ENCODE measurements at places on chromosomes 2 and 18. TPM values are rescaled to one million over a fixed set of nuclear protein-coding genes. Genes with fewer than 3 reads are reported as not detected.

DNA sequence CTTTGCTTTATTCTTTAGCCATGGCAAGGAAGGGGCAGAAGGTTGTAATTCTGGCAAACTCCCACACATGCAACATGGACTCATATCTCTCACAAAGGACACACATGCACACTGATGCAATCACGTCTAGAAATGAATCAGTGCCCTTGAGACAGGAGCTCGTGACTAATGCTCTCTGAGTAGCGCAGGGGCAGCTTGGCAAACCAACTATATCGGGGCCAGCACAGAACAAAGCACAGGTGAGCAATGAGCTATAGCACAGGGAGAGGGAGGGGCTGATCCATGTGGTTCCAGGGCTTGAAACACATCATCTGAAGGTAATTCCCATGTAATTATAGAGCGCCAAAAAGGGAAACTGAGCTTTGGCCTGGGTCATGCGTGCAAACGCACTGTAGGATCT is 165.2 kb upstream of the KLF7 start:
- peak; percentile 70 for DNase-seq
- H3K36me3 ChIP-seq: no peaks in the 10 kb centered on the region

- peaks cover 5% of the 10 kb centered on the region for H3K4me1 ChIP-seq
- no peak for DNase-seq
- no peaks in the 10 kb centered on the region for H3K27me3 ChIP-seq
- H3K4me3 ChIP-seq: no peak overlapping the region
These were observed 354.2 kb downstream of the ZEB2 start for GRCh38 chr2:144165599-144166250.

- no peak overlapping the region for H3K4me3 ChIP-seq
- no peak for DNase-seq
- no peaks in the 10 kb centered on the region for H3K4me1 ChIP-seq
- peaks cover 60% of the 10 kb centered on the region for H3K27me3 ChIP-seq
- no peaks in the 10 kb centered on the region for H3K36me3 ChIP-seq
- no peak overlapping the region for H3K27ac ChIP-seq
These were observed 205.5 kb upstream of the MYT1L start for GRCh38 chr2:2536416-2537056.

DNA sequence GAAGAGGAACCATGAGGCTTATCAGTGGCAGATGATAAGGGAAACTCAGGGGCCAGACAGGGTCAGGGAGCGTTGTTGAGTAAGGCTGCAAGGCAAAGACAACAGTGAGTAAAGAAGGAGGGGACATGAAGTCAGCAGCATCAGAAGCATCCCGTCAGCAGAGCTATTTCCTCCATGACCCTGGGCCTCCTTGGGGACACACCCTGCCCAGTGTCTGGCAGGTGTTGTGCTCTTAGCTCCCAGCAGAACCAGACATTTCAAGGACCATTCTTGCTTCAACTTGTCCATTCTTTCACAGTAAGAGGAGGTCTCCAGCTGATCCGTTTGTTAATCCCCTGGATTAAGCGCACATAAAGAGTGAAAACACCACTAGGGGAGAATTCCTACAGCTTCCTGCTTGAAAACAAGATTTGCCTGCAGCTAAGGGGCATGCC is 88.7 kb upstream of the MEIS1 start:
- H3K27ac ChIP-seq: no peak overlapping the region
- no peak overlapping the region for H3K4me3 ChIP-seq
- no peaks in the 10 kb centered on the region for H3K27me3 ChIP-seq
- H3K4me1 ChIP-seq: no peaks in the 10 kb centered on the region
- H3K36me3 ChIP-seq: no peaks in the 10 kb centered on the region
- DNase-seq: no peak

DNA sequence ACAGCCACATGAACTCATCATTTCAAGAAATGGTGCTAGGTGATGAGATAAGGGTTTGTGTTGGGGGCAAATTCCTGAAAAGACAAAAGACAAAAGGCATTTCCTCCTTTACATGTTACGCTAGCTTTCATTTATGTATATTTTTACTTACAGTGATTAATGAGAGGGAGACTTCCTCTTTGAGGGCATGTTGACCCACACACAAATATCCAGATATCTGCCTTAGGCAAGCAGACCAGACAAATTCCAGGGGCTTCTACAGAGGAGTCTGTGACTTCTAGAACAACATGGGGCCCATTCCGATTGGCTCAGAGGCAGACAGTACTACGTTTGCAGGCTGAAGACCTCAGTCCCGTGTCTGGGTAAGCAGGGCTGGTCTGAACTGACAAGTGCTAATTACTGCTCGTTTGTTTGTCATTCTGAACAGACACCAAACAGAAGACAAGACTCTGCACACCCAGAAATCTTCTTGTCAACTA is 74.8 kb upstream of the ST6GAL2 start:
- H3K27ac ChIP-seq: no peak overlapping the region
- no peak for DNase-seq
- H3K4me3 ChIP-seq: no peak overlapping the region

GRCh38 chr2:194363295-194363694 is 1293.7 kb upstream of the SLC39A10 start:
- no peaks in the 10 kb centered on the region for H3K4me1 ChIP-seq
- no peak for DNase-seq
- no peak overlapping the region for H3K27ac ChIP-seq
- no peaks in the 10 kb centered on the region for H3K36me3 ChIP-seq
- H3K27me3 ChIP-seq: no peaks in the 10 kb centered on the region

GRCh38 chr2:127415593-127416505 is 2.4 kb upstream of the PROC start:
- H3K27me3 ChIP-seq: no peaks in the 10 kb centered on the region
- peak overlapping the region; percentile 50 for H3K4me3 ChIP-seq
- H3K36me3 ChIP-seq: no peaks in the 10 kb centered on the region
- no peak overlapping the region for H3K27ac ChIP-seq

DNA sequence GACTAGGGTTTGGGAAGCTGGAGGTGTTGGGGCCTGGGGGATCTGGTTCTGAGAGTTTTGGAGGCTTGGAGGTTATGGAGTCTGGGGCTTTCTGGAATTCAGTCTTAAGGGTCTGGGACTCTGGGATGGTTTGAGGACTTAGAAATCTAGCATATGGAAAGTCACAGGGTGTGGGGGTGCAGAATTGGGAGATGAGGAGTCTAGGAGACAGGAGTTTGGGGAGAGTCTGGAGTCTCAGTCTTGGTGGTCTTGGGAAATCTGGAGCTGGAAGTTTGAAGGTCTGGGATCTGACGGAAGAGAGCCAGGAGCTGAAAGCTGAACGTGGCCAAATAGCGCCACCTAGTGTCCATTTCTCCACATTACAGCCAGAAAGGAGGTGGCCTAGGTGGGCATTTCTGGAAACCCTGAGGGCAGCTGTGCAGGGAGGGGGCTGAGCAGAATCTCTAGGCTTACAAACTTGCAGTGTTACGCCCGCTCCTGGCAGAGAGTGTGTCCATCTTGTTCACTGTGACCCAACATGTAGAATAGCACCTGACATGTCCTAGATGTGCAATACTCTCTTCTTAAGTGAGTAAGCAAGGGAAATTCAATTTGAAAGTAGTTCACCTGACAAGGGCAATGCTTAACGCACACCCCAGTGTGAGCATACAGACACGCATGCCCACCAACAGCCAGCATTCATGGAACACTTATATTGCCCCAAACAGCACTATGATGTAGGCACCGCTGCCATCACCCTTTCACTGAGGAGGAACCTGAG is 204.8 kb downstream of the TFCP2L1 start:
- no peaks in the 10 kb centered on the region for H3K36me3 ChIP-seq
- H3K27me3 ChIP-seq: 0 out of 2 replicates have a peak, but pooled peaks cover 5% of the 10 kb centered on the region
- peak; percentile 54 for DNase-seq
- no peak overlapping the region for H3K4me3 ChIP-seq
- H3K4me1 ChIP-seq: peaks cover 8% of the 10 kb centered on the region
- H3K27ac ChIP-seq: no peak overlapping the region

AMER3 gene
- total RNA-seq: not detected

DNA sequence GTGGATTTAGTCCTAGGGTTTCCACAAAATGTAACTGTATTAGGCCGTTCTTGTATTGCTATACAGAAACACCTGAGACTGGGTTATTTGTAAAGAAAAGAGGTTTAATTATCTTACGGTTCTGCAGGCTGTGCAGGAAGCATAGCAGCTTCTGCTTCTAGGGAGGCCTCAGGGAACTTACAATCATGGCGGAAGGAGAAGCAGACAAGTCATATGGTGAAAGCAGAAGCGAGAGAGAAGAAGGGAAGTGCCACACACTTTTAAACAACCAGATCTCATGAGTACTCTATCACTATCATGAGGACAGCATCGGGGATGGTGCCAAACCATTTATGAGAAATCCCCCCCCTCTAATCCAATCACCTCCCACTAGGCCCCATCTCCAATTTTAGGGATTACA is 9.5 kb upstream of the CCDC68 start:
- H3K36me3 ChIP-seq: no peaks in the 10 kb centered on the region
- peaks cover 15% of the 10 kb centered on the region for H3K4me1 ChIP-seq
- H3K4me3 ChIP-seq: no peak overlapping the region
- H3K27ac ChIP-seq: peak overlapping the region; percentile 87

ADAM23 gene
- 8.9 TPM for total RNA-seq

- peaks cover 69% of the 10 kb centered on the region for H3K27me3 ChIP-seq
- DNase-seq: no peak
- H3K4me3 ChIP-seq: no peak overlapping the region
- no peak overlapping the region for H3K27ac ChIP-seq
These were observed 36.3 kb upstream of the CTDP1 start for GRCh38 chr18:79643054-79643984.

Data from PC-9 (cell line).